HL-60 (cell line): ENCODE measurements at places on chromosomes 2 and 18.

DNA sequence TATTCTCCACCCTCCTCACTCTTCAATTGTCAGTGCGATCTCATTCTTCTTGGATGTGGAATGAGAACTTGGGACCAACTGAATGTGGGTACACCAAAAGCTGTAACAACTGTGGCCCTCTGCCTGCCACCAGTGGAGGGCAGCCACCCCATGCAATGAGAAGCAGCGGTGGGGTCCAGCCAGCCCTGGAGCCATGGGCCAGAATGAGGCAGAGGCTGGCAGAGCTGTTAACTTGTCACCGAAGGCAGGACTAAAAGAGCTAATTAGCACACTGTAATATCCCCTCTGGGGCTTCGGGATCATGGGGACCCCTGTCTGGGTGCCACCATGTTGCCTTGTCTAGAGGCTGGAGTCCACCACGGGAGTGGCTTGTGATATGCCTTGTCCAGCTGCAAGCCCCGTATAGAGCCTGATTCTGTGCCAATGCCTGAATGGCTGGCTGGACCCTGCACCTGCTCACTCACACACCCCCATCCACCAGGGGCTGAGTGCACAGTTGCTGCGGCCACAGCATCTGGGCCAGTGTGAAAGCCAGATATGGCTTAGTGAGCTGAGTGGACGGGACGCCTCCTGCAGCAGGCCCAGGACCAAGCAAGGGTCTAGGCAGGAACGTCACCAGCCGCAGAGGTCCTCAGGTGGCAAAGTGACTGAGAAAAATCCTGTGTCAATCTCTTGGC, 680.5 kb downstream of the DSC3 start:
- DNase-seq, result no peak

GRCh38 chr2:215711471-215712034, 275.7 kb upstream of the FN1 start:
- no peak for DNase-seq

DNA sequence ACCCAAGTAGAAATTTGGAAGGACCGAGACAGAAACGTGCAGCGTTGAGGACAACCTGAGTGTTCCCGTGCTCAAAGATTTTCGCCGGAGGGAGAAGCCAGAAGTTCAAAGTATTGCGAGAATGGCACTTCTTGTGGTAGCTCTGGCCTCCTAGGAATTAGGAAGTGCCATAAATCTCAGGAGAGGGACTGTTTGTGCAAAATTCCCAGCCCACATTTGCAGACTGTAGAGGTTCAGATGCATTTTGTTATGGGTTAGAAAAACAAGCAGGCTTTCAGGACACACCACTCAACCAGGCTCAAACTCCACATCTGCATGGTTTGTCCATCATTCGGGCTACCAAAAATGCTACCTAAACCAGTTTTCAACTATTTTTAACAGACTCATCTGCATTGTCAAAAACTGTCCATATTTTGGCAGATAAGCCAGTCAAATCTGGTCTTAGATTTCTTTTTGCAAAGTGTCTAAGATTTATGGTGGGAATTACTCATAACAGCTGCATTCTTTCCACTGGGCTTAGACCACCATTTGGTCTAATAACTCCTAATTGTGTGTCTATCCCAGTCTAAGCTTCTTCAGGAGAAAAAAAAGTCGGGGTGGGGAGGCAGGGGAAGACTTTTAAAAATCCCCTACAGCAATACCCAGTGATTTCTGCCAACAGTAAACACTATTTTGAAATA, 422.9 kb downstream of the ARHGAP15 start:
- no peak for DNase-seq

DNA sequence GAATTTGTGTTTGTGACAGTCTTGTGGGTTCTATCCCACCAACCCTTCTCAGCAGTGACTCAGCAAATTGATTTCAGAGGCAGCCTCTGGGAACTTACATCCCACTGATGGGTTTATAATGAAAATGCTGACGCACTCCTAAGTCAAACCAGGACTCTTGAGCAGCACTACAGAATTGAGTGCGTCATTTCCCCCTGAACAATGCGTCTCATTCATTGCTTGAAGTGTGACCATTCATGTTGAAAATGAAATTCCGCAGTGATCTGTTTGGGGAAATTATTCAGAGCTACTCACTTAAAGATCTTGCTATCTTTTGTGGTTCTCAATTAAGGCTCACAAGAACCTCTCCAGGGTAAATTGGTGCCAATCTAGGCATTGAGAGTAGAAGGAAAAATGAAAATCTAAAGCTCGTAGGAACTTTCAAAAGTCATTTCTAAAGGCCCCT, 417.7 kb upstream of the SLC14A2 start:
- no peak for DNase-seq

GRCh38 chr18:10896851-10897250, 252.5 kb downstream of the PIEZO2 start:
- no peak for DNase-seq

DNA sequence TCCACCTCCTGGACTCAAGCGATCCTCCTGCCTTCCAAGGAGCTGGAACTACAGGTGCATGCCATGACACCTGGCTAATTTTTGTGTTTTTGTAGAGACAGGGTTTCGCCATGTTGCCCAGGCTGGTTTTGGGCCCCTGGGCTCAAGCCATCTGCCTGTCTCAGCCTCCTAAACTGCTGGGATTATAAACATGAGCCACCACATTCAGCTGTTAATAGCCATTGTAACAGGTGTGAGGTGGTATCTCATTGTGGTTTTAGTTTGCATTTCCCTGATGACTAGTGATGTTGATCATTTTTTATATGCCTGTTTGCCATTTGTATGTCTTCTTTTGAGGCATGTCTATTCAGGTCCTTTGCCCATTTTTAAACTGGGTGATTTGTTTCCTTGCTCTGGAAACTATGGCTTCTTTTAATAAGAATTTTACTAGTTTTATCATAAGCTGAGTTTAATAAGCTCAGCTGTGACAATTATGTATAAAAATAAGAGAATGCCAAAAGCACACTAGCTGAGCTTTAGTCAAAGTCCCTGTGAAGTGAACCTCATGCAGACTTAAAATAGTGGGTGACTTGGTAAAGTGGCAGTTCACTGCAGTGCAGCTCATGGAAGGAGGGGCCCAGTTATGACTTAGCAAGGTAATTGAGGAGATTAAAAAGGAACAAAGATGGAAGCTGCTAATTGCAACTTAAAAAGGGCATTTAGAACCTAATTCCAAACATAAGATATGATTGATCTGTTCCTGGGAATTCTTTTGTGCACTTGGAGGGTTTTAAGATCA, 465.1 kb downstream of the TGIF1 start:
- no peak for DNase-seq

GRCh38 chr2:203442463-203442862, 92.6 kb downstream of the RAPH1 start:
- no peak for DNase-seq
